ENCODE measurements at places on chromosomes 12 and 14. TPM values are rescaled to one million over a fixed set of nuclear protein-coding genes. Genes with fewer than 3 reads are reported as not detected.
A peak's percentile ranks its signal among the peaks of the same experiment; 100 is the strongest.

Gene ADAM20
- total RNA-seq, result 0.05 TPM

Gene ERBB3
- 125 TPM for total RNA-seq

DNA sequence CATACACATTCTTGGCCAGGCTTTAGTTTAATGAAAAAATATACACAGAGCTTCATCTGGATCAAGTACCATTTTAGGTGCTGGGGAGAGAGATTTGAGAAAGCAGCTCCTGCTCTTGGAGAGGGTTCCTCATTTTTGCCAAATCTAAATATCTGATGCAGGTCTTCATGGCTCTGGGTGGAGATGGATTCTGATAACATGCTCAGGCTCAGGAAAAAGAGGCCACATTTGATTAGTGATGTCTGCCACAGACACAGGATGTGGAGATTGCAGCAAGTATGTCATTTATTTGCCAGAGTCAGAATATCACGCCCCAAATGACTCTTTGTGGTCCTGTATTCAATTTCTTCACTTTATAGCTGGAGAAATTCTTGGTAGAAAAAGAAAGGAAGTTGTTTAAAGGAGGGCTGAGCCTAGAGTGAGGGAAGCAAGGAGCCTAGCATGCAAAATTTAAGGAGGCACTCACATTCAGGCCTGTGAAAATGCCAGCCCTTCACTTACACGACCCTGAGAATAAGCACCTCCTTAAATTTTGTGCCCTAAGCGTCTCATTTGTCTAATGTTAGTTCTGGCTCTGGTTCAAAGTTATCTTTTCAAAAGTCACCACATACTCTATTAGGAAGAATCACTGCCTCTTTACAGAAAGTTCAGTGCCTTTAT, 492.9 kb upstream of the TBX3 start:
- DNase-seq, result no peak

DNA sequence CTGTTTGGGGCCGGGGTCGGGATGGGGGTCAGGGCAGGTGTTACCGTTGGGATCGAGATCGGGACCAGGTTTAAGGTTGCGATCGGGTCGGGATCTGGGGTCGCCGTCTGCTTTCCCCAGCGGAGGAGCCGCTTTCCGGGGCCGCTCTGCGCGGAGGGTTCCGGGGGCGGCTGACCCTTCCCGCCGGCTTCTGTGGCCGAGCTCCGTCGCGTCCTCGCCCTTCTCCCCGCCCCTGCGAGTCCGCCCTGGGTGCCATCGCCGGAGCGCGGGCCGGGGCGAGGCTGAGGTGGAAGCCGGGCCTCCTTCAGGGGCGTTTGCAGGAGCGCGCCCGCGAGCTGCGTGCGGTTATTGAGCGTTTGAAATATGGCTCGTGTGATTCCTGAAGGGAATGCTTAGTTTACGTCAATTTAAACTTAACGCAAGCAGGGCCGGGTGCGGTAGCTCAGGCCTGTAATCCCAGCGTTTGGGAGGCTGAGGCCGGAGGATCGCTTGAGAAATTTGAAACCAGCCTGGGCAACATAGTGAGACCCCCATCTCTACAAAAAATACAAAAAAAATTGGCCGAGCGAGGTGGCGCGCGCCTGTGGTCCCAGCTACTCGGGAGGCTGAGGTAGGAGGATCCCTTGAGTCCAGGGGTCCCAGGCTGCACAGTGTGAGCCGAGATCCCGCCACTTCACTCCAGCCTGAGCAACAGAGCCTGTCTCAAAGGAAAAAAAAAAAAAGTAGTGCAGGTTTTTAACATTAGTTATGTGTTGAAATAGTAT, 620 bp downstream of the PGAM5 start:
- DNase-seq, result no peak

DNA sequence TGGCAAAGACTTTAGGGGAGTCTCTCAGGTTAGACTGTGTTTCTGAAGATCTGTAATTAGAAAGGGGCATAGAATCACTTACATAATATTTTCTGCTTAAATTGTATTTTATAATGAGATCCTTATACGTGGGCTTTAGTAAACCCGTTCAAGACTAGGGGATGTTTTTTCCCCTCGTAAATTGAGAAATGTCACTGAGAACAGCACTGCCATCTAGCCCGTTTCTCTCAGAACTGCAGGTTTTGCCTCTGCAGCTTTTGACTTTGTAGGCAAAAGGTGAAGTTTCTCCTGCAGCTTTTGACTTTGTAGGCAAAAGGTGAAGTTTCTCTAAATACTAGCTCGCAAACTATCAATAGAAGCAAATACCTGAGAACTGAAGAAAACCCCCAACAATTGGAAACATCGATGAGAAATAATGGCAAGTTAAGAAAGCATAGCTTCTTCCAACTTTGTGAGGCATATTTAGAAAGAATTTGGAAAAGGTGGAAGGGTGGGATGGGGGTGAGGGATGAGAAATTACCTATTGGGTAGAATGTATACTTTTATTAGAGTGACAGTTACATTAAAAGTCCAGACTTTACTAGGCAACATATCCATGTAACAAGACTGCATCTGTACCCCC, 9.9 kb upstream of the ASPG start:
- peak; percentile 47 for DNase-seq

Gene TSPAN11
- total RNA-seq, result not detected

GRCh38 chr14:21099596-21099985, 1.1 kb upstream of the ZNF219 start:
- no peak for DNase-seq

Gene SLCO1B1
- total RNA-seq, result not detected

DNA sequence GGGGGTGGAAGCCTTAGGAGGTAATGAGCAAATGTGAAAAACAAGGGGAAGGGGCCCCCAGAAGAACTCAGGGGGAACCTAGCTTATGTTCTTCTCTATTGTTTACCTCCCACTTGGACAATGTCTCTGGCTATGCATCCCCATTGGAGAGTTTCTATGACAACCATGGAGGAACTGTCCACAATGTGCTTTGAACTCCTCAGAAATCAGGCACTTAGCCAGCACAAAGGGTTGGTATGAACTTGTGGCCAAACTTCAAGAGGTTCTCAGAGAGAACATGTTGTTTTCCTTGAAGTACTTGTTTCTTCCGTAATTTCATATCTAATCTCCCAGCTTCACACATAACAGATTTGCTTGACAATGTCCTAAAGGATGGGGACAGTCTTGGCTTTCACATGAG, 202.8 kb upstream of the PELI2 start:
- no peak for DNase-seq

Gene KCNMB4
- 0.32 TPM for total RNA-seq

GRCh38 chr12:69988481-69989321, 163.7 kb downstream of the MYRFL start:
- no peak for DNase-seq

DNA sequence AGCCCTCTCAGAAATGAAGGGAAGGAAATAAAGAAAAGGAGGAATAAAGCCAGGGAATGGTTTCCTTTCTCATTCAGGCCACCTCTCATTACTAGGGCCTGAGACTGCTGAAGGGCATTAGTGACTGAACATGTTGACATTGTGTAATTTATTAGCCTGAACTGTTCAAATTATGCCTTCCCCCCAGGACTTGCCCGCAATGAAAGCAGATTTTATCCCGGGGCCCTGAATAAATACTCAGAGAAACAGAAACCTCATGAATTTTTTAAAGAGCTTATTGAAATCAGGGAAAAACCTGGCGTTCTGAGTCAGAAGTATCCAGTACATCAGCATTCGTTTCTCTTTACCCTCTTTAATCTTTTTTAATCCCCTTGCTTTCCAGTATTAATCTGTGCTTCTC, 35.9 kb upstream of the WSCD2 start:
- no peak for DNase-seq

DNA sequence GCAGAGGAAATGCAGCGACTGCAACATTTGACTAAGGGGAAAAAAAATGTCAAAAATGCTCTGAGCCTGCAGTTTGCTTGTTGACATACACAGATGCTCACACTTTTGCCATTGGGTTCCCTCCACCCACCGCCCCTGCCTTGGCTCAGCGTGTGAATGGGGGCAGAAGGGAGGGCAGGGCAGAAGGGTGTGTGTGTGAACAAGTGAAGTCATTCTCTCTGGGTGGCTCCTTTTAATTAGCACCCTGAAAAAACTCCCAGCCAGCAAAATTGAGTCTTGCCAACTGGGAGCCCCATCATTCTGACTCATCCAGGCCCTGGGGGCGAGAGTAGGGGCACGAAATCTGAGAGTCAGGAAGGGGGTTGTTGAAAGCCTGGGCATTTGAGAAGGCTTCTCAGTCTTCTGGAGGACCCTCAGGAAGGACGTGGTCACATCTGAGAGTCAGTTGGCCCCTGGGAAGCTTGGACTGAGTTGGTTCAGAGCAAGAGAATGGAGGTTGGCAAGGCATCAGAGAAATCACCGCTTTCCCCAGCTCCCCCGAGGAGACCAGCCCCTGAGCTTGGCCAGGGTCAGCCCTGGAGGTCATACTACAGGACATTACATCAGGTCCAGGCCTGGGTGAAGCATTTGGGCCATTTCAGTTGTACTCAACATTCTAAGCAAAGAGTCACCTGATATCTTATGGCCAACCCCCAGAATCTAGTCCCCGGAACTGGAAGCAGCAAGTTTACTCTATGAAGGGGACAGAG, 22.7 kb upstream of the KRT78 start:
- DNase-seq, result no peak

- no peak for DNase-seq
These were observed 49.2 kb upstream of the DICER1 start for GRCh38 chr14:95206534-95206933.

DNA sequence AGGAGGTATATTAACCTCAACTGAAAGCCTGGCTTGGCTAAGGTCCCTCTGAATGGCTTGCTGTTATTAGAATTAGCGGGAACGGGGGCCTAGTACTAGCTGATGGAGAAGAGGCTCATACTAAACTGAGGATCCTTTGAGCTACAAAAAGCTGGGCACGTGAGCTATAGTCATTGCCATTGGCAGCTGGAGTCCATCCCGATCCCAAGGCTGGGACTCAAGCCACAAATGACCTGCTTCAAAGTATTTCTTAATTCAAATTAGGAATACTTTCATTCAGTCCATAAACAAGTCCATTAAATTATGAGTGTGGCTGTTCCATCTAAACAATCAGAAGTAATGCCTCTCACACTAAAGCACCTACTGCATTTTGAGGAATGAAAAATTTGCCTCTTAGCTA, 114.5 kb downstream of the DACT1 start:
- no peak for DNase-seq

Gene PRKAB1
- total RNA-seq, result 14.9 TPM

Gene MYF5
- not detected for total RNA-seq

GRCh38 chr14:104965561-104966231, 12.5 kb downstream of the AHNAK2 start:
- DNase-seq, result no peak

- DNase-seq, result no peak
These were observed 11.9 kb downstream of the KCNH3 start for GRCh38 chr12:49550693-49551252.

Gene SLC22A17
- 9.5 TPM for total RNA-seq

GRCh38 chr14:104930526-104931303, 6.0 kb downstream of the PLD4 start:
- no peak for DNase-seq

GRCh38 chr14:22122829-22123560, 449.4 kb upstream of the OR4E1 start:
- DNase-seq, result no peak

- no peak for DNase-seq
These were observed 981.1 kb downstream of the SLC6A15 start for GRCh38 chr12:83931451-83931850.

Gene NANOG
- not detected for total RNA-seq

Gene TBX5
- total RNA-seq, result not detected

GRCh38 chr14:37589715-37590427, 5.2 kb downstream of the FOXA1 start:
- no peak for DNase-seq

DNA sequence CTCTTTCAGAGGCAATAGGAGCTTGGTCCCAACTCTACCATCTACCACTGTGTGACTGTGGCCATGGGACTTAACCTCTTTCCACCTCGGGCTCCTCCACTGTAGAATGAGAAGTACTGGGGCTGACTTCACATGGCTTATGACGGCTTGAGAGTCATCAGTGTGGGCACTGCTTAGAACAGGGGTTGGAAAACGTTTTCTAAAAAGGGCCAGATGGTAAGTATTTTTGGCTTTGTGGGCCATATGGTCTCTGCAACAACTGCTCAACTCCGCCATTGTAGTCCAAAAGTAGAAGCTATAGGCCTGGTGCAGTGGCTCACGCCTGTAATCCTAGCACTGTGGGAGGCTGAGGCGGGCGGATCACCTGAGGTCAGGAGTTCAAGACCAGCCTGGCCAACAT, 69.2 kb upstream of the LTA4H start:
- no peak for DNase-seq

Gene E2F7
- total RNA-seq, result 5.0 TPM

Gene CFAP73
- total RNA-seq, result not detected

Gene SLC17A8
- total RNA-seq, result not detected

Gene SERPINA1
- total RNA-seq, result 1.7 TPM

GRCh38 chr12:85329913-85330312, 49.9 kb downstream of the ALX1 start:
- DNase-seq, result no peak

Gene AMN
- total RNA-seq, result not detected

- no peak for DNase-seq
These were observed 57.7 kb downstream of the RPAP3 start for GRCh38 chr12:47648056-47648579.

GRCh38 chr12:128726886-128727285, 96.9 kb downstream of the SLC15A4 start:
- no peak for DNase-seq

DNA sequence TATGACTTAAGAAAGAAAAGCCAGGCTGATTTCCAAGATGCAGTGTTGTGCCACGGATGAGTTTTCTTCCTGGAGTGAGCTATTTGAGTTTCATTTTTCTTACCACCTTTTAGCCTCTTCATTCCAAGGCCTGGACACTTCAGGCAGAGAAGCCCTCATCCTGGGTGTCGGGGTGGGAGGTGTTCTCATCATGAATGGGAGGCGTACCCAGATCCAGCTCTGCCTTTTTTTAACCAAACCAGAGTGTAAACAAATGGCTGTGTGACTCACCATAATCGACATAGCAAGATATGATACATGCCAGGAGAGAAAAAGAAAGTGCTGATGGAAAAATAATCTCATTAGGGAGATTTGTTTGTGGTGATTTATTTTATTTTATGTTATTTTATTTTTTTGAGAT, 79.9 kb downstream of the ARF6 start:
- peak; percentile 63 for DNase-seq

- DNase-seq, result no peak
These were observed 37.3 kb downstream of the ANO2 start for GRCh38 chr12:5907807-5908206.

Gene ART4
- not detected for total RNA-seq

Measured in SK-MEL-5 (cell line).